ENCODE measurements at places on chromosomes 1 and 21.

GRCh38 chr1:87852410-87853161 lies 523.9 kb downstream of the LMO4 start:
- DNase-seq, result no peak

DNA sequence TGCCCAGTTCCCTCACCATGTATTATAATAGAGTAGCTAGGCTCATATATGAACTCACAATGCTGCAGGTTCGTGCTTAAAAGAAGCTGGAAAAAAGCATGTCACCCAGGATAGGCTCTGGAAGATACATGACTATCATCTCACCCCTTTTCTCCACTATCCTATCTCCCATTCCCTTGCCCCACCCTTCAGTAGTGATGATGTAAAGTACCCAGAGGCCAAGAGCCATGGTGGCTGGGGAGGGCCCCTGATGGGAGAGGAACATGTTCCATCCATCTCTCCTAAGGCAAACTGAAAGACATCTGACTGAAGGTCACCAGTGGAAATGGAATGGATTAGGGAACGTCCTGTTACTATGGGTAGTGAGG lies 20.3 kb upstream of the RBBP5 start:
- DNase-seq, result no peak

DNA sequence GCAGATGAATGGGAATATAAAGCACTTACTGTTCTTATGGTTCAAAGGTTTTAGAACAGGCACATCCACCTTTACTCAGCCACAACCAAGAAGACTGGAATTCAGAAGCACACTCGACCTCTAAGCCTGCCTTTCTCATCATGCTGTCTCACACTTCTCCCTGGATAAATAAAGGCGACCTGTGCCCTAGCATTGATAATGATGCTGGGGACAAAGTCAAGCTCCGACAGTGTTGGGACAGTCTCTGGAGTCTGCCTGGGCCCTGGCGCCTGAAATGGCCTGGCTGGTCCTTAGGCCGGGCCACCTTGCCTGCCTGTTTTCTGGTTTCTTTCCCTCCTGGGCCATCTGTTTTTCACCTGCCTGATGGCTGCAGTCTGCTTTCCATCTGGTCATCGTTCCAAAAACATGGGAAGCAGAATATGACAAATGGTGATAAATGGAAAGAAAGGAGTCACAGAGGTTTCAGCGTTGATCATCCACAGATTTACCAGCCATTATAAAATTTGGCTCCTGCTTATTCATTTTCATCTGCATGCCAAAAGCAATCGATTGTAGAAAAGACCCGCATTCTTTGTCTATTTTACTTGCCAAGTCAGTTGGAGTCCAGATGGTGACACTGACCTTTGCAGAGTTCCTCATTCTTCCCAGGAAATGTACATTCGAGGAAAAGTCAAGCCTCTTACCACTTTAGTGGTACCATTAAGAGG lies 91.2 kb upstream of the KCNJ15 start:
- DNase-seq, result no peak

DNA sequence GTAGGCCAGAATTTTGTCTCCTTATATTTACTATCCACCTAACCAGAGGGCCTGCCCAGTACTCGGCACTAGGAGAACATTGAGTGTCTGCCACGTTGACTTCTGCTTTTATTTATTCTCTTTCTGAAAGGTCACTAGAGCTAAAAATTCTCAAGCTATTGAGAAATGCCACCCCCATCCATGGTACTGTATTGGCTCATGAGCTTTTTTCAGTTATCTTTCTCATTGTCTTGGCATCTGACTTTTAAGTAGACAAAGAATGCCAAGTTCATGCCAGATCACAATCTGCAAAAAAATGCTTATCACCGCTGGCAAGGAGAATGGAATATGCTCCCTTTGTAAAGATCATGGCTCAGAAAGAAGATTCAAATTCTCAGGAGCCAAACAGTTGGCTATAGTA lies 49.8 kb upstream of the MROH9 start:
- DNase-seq, result no peak

- no peak for DNase-seq
Measured at GRCh38 chr1:231596337-231596791, 30.2 kb upstream of the DISC1 start.

- DNase-seq, result no peak
Measured at GRCh38 chr1:47439819-47440598, 2.2 kb downstream of the FOXD2 start.

- DNase-seq, result peak; percentile 46
Measured at GRCh38 chr1:204072931-204073836, at the start of gene SOX13. SOX13 (plus strand) TSS chr1:204073115; CDS start chr1:204112916, 39,801 bp downstream.

DNA sequence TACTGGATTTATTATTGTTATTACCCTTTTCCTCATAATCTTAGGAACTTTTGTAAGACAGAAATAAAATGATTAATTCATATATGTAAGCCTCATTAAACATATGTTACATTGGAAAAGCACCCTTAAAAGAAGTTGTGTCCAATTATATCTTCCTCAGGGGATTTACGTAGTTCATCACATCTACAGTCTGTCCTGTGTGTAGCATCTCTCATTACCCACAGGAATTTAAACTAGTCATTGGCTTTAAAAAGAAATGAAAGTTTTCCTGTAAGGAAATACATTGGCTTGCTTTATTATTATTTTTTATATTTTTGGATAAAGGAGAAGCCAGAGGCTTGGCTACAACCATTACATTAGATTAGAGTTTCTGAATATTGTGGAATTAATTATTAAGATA lies 56.1 kb downstream of the SWT1 start:
- no peak for DNase-seq

- DNase-seq, result no peak
Measured at GRCh38 chr1:246355411-246356230, 151.5 kb downstream of the SMYD3 start.

DNA sequence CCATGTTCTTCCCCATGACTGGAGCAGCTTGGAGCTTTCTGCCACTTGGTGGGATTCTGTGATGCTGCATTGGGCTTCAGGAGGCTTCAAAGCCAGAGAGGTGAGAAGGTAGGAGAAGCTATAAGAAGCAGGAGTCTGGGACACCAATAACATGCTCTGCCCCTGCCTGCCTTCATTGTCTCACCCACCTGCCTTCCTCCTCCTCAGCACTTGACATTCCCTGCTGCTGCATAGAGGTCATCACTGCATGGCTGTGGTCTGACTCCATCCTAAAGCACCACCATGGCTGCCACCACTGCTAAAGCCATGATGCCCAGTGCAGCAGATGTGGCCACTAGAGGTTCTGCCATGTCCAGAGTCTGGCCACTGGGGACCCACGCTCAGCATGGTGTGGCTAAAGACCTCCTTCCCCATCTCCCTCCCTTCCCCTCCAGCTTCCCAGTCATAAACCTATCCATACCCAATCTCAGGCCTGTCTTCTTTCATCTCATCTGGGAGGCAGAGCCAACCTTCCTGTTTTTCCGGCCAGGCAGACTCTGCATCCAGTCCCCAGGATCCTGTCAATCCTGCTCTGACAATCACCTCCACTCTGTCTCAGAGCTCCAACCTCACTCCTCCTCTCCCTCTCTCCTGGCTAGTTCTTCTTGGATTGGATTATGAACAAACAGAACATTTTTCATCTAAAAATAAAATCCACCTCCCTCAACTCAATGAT lies 285.1 kb upstream of the POU3F1 start:
- no peak for DNase-seq

DNA sequence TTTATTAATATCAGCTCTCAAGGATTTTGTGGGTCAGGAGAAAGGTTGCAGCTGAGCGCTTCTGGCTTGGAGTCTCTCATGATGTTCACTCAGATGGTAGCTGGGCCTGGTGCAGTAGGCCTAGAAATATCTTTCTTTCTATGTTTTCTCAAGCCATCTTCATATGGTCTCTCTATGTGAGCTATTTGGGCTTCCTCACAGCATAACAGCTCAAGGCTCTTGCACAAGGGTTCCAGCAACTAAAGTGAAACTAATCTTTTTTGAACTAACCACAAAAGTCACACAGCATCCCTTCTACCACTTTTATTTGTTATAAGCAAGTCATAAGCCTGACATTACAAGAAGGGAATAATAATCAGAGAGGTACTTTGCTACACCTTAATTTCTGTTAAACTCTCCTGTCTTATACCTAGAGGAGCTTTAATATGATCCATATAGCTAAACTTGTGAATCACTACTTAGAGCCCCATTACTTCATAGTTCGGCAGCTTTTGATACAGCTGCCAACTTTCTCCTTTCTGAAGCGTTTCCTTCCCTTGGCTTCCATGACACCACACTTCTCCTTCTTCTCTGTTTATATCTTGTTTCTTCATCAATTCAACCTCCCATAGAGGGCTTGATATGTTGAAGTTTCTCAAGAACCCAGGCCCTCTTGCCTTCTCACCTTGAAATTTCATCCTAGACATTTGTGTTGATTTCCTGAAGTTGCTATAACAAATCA lies 720.2 kb downstream of the LTN1 start:
- no peak for DNase-seq

GRCh38 chr1:164564378-164564777 lies 5.4 kb downstream of the PBX1 start:
- no peak for DNase-seq

GRCh38 chr1:151510614-151510956 lies 602 bp upstream of the CGN start:
- no peak for DNase-seq

GRCh38 chr1:76865696-76866286 lies 1.5 kb upstream of the ST6GALNAC5 start:
- no peak for DNase-seq

DNA sequence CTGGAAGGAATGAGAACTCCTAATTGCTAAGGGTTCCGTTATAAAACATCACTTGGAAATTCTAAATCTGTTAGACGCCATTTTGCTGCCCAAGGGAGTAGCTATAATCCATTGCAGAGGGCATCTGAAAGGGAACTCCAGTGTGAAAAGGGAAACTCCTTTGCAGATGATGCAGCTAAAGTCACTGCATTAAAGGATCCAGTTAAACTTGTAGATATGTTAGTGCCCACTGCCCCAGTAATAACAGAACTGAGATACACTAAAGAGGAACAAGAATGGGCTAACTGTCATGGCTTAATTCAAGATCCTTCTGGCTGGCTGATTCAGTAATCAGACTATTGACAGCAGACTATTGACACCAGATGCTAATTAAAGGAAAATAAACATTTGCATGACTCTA lies 81.8 kb upstream of the KIAA0040 start:
- no peak for DNase-seq

- no peak for DNase-seq
Measured at GRCh38 chr1:8540261-8540941, 222.5 kb downstream of the SLC45A1 start.

- no peak for DNase-seq
Measured at GRCh38 chr1:69513601-69514000, 54.1 kb upstream of the LRRC7 start.

DNA sequence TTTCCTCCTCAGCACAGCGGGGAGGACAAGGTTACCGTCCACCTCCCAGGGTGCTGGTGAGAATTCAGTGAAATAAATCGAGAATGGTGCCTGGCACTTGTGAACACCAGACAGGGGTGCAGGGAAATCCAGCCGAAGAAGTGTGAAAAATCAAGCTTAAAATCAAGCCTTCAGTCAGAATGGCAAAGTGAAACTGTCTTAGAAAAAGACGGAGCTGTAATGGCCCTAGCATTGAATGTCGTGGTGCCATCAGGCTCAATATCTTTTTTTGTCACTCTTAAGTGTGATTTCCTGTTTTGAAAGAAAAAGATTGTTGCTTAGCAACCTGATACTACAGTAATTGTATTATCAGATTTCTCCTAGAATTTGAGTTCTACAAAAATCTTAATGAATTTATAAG lies 22.1 kb downstream of the EDARADD start:
- DNase-seq, result no peak

GRCh38 chr1:198927129-198927528 lies 288.3 kb downstream of the PTPRC start:
- no peak for DNase-seq

DNA sequence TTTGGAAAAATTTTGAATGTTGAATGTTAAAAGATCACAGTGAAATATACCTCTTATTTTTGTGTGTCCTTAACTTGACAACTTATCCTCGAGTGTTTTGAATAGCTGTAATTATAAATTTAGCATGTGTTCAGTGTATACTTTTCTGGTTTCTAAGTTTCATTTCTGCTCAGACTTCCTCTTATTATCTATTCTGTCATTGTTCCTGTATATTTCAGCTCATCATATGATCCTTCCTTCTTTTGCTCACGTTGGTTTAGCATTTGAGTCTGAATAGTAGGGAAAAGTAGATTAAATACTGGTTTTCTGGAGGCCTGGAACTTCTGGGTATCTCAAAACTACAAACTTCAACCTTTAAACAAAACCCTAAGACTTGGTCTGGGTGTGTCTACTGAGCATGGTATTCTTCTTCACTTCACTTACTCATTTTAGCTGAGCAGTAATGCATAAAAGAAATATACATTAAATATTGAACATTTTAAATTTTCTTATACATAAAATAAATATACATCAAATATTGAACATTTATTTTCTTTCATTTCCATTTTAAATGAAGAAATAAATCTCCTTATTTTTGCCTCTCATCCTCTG lies 3.3 kb upstream of the ATP6V1G3 start:
- DNase-seq, result no peak

DNA sequence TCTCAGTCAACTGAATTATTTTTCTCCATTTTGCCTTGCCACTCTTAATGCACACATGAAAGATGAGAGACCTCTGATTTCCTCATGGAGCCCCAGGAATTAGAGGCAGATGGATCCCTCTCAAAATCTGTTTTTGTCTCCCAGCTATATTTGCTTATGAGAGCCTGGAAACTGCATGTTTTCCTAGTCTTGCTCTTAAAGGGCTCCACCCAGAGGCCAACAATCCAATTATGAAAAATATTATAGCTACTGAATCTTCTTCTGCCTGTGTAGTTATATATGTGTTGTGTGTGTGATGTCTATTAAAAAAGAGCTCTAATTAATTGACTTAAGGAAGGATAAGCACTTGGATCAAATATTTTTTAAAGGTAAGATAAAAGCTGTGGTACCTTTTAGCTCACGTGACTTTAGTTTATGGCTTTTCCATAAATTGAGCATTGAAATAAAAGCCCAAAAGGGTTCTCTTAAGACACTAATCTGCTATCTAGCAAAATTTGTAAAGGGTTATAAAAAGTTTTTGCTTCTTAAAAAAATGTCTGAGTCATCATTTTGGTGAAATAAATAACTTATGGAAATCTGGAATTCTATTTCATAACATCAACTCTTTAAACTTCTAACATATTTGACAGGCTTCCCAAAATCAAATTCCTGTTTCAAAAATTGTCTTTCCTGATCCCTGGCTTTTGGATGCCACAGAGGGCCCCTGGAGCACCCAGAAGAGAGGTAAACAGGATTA lies 31.2 kb upstream of the TSPEAR start:
- DNase-seq, result no peak

Measured in cortex of kidney (tissue), 1 donor.